ENCODE measurements at places on chromosomes 12 and 14.

- DNase-seq: peak; percentile 89
Observed at GRCh38 chr12:64451687-64452558, at the start of gene TBK1. TSS of gene TBK1 (plus strand) at chr12:64452120. CDS start at chr12:64455871, 3,751 bp downstream.

DNA sequence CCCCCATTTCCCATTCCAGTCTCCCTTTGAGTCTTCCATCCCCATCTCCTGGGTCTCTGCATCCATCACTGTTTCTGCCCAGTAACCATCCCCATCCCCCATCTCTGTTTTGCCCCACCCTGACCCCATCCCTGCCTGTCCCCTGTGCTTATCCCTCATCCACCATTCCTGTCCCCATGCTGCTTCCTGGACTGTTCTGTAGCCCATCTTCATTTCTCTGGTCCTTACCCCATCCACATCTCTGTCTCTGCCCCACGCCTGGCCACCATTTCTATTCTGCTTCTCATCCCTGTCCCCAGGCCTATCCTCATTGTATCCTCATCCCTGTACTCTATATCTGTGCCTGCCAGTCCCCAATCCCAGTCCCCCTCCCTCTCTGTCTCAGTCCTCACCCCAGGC lies 4.2 kb downstream of the NXPH4 start:
- no peak for DNase-seq

DNA sequence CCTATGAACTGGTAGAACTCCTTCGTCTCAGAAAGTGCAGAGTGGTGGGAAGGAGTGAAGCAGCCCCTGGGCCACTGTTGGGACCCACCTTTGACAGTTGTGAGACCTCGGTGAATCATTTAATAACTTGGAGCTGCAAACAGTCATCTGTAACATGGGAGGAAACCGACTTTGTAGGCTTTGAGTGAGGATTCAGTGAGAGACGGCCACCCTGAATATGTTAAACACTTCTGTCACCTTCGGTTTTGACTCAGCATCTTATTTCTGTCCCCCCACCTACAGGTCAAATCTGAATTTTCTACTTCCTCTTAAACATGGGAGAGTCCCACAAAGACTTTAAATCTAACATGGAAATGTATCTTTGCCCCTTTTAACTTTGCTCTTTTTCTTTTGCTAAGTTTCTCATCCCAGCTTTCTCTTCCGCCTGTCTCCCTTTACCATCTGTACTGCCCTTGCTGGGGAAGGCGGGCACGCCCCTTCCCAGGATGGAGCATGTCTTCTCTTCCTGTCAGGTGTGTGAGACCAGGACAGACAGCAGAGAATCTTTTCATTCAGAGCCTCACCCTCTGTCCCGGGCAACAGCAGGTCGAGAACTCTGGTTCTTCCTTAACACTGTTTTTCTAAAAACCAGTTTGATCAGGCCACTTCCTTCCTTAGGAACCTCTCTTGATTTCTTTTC lies 37.1 kb downstream of the ZC3H14 start:
- no peak for DNase-seq

- DNase-seq: no peak
Observed at GRCh38 chr14:94598816-94599655, 13.2 kb upstream of the SERPINA3 start.

DNA sequence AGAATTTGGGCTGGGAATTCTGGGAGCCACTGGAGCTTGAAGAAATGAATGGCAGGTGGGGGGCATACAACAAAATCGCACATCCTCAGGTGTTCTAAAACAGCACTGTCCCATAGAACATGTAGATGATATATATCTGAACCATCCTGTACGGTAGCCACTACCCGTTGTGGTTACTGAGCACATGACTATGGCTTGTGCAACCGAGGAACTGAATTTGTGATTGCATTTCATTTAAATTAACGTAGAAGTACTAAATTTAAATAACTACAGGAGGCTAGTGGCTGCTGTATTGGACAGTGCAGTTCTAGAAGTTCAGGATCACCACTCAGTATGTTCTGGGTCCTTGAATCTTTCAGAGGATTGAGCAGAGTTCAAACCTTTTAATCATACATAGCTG lies 172.4 kb downstream of the PHETA1 start:
- DNase-seq: no peak

GRCh38 chr12:120231316-120232011 lies 30.6 kb upstream of the RPLP0 start:
- DNase-seq: no peak

DNA sequence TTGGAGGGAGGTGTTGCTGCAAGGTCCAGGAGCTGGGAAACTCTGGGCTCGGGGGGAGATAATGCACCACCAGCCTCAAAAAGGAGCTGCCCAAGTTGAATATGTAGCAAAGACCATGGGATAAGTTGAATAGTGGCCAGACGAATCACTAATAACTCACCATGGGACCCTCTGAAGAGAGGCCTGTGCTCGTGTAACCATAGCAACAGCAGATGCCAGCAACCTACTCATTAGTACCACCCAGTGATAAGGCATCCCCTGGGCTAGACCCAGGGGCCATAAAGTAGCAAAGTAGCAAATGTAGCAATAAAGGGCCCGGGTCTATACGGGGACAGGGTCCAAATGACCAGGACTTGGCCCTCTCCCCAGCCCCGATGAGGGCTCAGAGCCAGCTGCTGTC lies 328.0 kb downstream of the DPF3 start:
- no peak for DNase-seq

- no peak for DNase-seq
Observed at GRCh38 chr14:36820901-36821300, 159.2 kb downstream of the PAX9 start.

Data from neuronal stem cell (in vitro differentiated cells).